Testis (tissue), 5 donors: ENCODE measurements at places on chromosomes 7 and 10.

GRCh38 chr10:90834326-90834725 is 23.5 kb downstream of the HTR7 start:
- DNase-seq: no peak

DNA sequence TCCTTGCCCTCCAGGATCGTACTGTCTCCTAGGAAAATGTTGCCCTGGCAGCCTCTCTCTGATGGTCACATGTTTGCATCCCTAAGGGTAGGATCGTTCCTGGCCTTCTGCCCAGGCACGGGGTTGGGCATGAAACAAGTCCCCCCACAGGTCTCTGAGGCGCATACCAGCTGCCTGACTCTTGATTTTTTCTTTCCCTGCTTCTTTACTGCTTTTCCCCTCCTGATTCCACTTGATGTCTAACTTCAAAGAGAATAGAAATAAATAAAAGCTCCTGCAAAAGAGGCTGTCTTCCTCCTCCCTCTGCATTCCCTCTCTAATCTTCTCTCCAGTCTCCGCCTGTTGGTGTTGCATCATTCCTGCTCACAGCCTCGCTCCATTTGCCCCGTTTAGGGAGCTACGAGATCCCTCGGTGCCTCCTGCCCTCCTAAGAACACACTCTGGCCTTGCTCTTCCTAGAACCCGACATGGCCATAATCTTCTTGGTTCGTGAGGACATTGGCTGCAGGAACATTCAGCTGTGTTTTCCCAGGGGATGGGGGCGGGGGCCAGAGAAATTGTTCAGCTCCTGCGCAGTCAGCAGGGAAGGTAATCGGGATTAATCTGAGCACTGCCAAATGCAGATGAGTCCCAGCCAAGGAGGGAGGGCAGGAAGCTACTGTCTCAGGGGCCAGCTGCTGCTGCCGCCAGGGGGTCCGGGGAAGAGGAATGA is 26.0 kb downstream of the LEP start:
- DNase-seq: peak; percentile 85

GRCh38 chr7:191105-191980 is 1.0 kb upstream of the FAM20C start:
- peak; percentile 49 for DNase-seq

GRCh38 chr7:31466036-31466435 is 47.9 kb upstream of the ITPRID1 start:
- no peak for DNase-seq

DNA sequence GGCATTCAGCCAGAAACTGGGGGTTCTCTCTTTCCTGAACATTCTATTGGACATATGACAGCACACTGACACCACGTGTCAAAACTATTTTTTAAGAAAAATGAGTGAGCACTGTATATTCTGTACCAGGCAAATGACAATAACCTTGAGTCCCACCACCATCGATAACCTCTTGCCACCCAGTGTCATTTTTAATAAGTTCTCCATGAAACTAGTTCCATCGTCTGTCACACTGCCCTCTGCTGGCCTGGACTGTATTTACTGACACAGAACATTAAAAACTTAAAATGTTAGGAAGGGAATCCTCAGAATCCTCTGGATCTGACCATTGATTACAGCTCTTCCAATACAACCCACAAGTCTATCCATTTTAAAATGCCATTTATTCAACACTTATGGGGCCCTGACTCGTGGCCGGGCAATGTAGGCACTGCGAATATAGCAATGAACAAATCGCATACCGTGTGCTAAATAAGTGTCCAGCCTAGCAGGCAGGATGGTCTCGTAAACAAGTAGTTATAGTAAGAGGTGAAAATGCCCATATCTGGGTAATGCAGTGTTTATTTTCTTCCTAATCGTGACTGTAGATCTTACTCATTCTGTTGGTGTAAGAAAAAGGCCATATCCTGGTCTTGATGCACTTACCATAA is 35.9 kb upstream of the CACNB2 start:
- peak; percentile 85 for DNase-seq

- no peak for DNase-seq
These were observed 85.7 kb upstream of the GLCCI1 start for GRCh38 chr7:7882888-7883287.

DNA sequence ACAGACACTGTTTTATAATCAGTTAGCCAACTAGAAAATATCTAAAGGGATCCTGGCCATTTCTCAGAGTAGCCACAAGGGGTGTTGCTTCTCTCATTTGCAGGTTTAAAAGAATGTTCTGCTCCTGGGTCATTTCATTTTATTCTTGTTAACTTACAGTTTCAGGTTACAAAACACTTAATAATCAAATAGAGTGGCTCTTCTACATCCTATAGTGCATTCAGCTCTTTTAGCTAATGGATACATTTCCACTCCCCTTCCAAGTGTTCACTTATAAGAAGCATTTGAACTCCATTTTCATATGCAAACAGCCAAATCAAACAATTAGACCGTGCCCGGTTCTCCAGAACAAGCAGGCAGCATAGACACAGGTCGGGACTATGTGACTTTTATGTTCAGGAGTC is 117.5 kb downstream of the TRIL start:
- DNase-seq: no peak

DNA sequence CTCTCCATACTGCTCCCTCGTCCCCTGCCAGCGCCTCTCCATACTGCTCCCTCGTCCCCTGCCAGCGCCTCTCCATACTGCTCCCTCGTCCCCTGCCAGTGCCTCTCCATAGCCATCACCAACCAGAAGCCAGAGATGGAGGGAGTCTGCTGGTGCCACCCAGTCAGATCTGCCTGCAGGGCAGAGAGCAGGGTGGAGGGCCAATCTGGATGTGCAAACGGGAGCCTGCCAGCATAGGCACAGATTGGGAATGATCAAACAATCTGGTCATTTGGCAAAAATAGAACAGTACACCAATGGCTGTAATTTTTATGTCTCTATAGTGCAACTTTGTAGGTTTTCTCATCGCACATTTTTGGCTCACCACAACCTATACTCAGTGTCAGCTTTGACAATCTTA is 76.9 kb upstream of the LRRC4 start:
- DNase-seq: no peak

DNA sequence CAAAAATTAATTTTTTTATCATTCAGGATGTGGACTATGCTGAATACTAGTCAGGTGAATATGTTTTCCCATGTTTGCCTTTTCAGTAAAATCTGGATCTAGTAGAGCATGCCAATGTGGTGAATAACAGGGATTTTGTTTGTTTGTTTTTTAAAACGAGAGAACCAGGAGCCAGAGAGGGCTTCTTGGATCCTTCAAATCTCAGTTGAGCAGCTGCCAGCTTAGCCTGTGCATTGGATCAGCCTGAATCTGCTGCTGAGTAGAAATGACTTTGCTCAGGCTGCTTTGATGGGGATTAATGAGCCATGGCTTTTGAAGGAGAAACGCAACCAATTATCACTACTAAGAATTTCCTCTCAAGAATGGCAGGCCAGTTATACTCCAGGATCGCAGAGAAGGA is 493.8 kb downstream of the ARL4A start:
- DNase-seq: peak; percentile 14

DNA sequence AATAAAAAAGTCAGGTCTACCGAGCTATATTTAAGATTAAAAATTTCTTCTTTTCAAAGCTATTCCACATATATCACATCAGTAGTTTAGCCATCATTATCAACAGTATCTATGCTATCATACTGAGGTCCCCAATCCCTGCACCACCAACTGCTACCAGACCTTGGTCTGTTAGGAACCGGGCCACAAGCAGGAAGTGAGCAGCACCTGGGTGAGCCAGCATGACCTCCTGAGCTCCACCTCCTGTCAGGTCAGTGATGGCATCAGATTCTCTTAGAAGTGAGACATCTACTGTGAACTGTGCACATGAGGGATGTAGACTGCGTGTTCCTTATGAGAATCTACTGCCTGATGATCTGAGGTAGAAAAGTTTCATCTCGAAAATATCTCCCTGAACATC is 632.1 kb upstream of the KCND2 start:
- DNase-seq: no peak

- no peak for DNase-seq
These were observed 109.6 kb downstream of the MACC1 start for GRCh38 chr7:20107582-20107981.

DNA sequence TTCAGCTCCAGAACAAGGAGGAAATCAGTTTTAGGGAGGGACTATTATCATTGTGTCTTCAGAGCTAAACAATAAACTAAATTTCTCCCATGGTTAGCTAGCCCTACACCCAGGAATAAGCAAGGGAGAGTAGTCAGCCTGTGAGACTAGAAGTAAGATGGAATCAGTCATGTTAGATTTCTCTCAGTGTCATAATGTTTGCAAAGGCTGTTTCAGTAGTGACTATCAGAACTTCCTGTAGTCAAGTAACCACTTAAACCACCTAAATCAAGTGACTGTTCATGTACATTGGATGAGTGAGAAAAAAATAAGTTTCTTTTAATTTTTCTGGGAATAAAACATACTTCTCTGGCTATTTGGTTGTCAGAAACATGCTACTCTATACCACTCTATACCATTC is 121.6 kb downstream of the KCND2 start:
- DNase-seq: no peak

- DNase-seq: no peak
These were observed 30.4 kb downstream of the KLRG2 start for GRCh38 chr7:139452958-139453672.

DNA sequence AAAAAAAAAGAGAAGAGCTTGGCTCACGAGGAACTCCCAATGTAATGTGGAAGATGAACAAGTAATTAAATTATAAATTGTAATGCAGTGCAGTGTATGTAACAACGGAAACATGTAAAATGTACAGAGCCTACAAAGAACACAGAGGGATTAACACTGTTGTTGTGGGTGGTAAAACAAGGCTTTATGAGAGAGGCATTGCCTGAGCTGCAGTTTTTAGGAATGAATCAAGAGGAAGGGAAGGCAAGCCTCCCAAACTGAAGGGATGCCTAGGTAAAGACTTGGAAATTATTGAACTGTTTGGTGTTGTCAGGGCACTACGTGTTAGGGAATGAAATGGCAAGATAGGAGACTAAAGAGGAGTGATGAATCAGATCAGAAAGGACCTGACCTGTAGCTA is 213.7 kb downstream of the HTR7 start:
- no peak for DNase-seq

- no peak for DNase-seq
These were observed 2.7 kb upstream of the ARHGAP22 start for GRCh38 chr10:48607356-48608278.

GRCh38 chr7:27745064-27745583 is 5.2 kb downstream of the TAX1BP1 start:
- peak; percentile 71 for DNase-seq

- peak; percentile 84 for DNase-seq
These were observed 31.7 kb upstream of the DGKI start for GRCh38 chr7:137878333-137878961.

- no peak for DNase-seq
These were observed 48.6 kb upstream of the NANOS1 start for GRCh38 chr10:118980870-118981269.

GRCh38 chr10:44805466-44806210 is 105.5 kb upstream of the TMEM72 start:
- peak; percentile 38 for DNase-seq

DNA sequence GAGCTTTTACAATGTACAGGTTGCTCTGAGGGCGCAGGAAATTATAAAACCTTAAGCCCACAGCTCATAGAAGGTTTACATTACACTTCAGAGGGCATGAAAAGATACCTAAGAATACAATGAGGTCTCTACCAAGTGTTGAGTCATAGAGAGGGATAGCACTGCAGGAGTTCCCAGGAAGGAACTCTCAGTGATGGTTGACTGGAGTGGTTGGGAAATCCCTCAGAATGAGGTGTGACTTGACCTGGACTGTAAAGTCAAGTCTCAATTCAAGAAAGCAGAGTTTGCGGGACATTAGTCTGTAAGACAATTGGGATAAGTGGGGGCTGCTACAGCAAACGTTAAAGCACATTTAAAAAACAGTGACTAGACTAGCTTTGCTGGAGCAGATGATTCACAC is 21.9 kb downstream of the TNKS2 start:
- no peak for DNase-seq

DNA sequence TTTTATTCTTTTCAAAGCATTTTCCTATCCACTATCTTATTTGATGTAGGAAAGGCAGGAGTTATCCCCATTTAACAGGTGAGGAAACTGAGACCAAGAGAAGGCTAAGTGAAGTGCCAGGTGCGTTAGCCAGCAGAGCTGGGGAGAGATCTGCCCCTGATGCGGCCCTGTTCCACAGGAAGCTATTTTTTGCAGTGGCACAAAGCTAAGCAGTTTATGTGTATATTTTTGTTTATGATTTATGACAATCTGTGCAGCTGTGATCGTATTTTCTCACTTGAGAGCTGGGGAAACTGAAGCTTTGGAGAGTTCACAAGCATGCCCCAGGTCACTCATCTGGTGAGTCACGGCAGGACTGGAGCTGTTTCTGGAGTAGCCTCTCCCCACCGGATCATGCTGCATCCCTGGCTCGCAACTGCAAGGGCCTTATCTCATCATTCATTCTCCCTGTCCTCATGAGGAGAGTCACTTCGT is 38.8 kb downstream of the SLC29A3 start:
- DNase-seq: no peak

DNA sequence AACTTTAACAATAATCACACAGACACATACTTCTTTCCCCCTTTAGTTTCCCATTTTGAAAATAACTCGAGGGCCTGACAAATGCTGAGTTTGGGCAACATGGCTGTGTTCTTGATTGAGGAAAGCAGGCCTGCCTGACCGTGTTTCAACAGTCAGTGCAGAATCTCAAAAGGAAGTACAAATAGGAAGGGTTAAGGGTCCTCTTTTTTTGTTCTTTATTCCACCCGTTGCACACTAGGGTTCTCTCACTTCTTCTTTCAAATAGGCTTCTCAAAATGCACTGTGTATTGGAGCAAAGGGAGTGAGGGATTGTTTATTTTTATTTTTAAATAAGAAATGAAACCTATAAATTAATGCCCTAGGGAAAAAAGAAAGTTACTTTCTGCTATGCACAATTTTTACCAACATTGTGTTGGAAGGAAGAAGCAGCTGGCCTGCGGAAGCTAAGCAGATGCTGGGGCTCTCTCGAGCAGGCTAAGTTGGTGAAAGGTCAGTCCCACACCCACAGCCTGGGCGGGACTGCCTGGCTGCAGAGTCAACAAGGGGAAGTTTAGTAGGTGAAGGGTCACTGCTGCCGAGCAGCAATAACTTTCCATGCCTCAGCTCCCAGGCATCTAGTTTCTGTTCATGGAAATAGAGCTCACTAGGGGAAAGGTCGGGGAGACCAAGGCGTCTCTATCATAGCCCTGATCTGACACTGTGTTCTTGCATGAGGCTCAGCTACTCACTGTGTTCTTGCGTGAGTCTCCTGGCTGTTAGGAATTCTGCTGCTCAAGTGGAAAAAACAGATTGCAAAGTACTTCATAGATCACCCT is 12.2 kb upstream of the PDK4 start:
- DNase-seq: peak; percentile 88

DNA sequence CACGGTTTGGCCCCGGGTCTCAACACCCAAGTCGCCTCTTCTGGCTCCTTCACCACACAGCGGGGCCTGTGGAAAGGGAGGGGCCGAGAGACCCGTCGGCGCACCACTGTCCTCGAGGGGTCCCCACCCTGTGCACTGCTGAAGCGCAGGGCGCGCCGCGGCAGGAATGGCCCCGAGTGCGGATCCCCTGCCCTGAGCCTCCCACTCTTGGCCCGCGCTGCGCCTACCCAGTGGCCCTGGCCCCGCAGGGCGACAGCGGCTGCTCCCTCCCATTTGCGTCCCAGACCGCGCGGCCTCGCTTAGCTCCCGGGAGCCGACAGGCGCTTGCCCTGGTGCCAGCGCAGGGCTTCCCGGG is 2.1 kb upstream of the SFMBT2 start:
- no peak for DNase-seq
